Progenitor cell of endocrine pancreas (in vitro differentiated cells): ENCODE measurements at places on chromosomes 1 and 21.

- DNase-seq: no peak
Measured at GRCh38 chr1:109985247-109986053, 885 bp downstream of the AHCYL1 start.

- DNase-seq: peak; percentile 88
Measured at GRCh38 chr1:41516168-41517061, 31.9 kb upstream of the EDN2 start.

- DNase-seq: no peak
Measured at GRCh38 chr1:219092206-219092605, 81.5 kb upstream of the LYPLAL1 start.

- no peak for DNase-seq
Measured at GRCh38 chr21:42146821-42147220, 72.1 kb upstream of the ABCG1 start.

DNA sequence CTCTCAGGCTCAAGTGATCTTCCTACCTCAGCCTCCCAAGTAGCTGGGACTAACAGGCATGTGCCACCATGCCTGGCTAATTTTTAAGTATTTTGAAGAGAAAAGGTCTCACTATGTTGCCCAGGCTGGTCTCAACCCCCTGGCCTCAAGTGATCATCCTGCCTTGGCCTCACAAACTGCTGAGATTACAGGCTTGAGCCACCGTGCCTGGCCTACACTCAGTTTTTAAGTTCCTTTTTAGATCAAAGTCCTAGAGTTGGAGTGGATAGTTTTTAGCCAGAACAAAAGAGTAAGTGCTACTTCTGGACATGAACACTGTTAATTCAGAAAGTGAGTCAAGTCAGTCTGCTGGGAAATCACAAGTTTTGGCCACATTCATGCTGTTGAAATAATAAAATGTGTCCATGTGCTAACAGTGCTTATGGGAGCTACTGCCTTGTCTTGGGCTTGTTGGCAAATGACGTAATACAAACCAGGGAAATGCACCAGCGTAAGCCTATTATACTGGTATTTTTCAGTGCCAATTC, 84.2 kb downstream of the NDUFS5 start:
- no peak for DNase-seq

DNA sequence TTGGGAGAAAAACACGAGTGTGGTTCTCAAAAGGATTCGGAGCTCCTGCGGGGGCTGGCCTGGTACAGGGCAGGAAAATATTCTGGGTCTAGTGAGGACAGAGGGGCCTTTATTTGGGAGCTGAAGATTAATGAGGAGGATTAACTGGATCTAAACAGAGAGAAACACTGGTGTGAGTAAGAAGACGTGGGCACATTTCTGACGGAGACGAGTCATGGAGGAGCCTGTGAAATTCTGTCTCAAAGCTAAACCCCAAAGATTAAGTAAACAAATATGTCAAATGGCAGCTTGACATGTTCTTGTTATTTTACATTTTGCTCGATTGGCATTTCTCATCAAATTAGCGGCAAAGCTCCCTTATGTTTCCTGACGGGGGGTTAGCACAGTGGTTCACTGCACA, 12.8 kb downstream of the PROK1 start:
- no peak for DNase-seq
